ENCODE measurements at places on chromosomes 6 and 20.

- DNase-seq = no peak
Observed at GRCh38 chr6:135474362-135474761, 23.2 kb downstream of the AHI1 start.

DNA sequence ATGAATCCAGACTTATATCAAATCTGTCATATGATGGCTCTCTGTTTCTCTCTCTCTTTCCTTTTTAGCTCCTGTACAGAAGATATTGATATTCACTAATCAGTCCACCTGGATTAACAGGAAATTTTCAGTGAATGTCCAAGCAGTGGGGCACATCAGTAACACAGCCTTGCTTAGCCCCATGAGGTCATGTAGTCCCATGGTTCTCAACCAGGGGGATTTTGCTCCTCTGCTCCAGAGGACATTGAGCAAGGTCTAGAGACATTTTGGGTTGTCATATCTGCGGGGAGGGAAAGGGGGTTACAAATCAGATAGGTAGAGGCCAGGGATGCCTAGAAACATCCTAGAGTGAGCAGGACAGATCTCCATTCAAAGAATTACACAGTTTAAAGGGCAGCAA is 810 bp downstream of the GSTA1 start:
- no peak for DNase-seq

DNA sequence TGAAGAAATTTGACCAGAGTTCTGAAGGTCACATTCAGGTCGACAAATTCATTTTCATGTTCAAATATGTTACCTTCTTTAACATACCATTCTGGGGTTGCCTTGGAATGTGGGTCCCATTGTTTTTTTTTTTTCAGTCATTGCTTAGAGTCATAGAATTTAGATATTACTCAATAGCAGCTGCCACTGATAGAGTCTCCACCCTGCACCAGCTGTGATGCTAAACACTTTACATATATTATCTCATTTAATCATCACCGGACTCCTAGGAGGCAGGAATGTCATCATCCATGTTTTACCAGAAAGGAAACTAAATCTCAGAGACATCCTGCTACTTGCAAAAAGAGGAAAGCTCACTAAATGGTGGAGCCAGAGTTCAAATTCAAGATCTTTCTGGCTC is 204.7 kb downstream of the ESR1 start:
- no peak for DNase-seq

GRCh38 chr6:27136077-27136644 is 111.3 kb upstream of the PRSS16 start:
- no peak for DNase-seq

GRCh38 chr6:98574984-98575383 is 259.4 kb upstream of the POU3F2 start:
- DNase-seq = peak; percentile 2

- no peak for DNase-seq
Observed at GRCh38 chr20:25199473-25200260, 4.2 kb downstream of the ENTPD6 start.

Data from muscle of back (tissue), 13 donors.